ENCODE measurements at places on chromosomes 1 and 21.

- DNase-seq, result no peak
These were observed 44.2 kb downstream of the FAAH start for GRCh38 chr1:46438346-46438745.

DNA sequence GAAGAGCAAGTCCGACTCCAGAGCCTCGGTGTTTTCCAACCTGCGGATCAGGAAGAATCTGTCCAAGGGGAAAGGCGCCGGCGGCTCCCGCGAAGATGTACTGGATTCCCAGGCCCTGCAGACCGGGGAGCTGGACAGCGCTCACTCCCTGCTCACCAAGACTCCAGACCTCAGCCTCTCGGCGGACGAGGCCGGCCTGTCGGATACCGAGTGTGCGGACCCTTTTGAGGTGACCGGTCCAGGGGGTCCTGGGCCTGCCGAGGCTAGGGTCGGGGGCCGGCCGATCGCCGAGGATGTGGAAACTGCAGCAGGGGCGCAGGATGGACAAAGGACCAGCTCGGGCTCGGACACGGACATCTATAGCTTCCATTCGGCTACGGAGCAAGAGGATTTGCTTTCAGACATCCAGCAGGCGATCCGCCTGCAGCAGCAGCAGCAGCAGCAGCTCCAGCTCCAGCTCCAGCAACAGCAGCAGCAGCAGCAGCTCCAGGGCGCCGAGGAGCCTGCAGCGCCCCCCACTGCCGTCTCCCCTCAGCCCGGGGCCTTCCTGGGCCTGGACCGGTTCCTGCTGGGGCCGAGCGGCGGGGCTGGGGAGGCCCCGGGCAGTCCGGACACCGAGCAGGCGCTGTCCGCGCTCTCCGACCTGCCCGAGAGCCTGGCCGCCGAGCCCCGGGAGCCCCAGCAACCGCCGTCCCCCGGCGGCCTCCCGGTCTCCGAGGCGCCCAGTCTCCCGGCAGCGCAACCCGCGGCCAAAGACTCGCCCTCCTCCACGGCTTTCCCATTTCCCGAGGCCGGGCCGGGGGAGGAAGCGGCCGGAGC is 827 bp downstream of the FMN2 start:
- DNase-seq, result no peak

DNA sequence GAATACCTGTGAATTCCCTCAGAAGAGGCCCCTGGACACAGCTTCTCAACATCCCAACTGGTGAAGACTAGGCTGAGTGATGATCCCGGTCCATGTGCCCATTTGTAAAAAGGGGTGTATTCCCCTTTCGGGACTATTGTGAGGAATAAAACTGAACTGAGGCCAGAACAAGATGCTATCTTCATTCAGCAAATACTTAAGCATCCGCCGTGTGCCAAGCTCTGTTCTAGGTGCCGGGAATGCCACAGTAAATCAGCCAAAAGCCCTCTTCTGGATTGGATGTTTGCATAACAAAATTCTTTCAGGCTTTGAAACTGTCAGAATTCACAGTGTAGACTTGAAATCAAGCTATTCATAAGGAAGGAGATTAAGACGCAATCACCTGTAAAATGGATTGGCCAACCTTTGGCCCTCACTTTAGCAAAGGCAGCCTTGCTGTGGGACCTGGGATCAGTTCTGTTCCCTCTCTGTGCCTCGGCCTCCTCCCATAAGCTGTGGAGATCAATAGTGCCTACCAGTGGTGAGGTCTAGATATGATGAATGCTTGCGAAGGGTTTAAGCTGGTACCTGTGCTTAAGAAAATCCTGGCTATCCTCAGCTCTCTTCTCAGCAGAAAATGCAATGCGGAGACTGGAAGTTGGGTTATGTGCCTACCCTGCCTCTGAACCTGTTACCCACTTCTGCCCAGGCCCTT is 1.8 kb downstream of the ALPL start:
- DNase-seq, result no peak

DNA sequence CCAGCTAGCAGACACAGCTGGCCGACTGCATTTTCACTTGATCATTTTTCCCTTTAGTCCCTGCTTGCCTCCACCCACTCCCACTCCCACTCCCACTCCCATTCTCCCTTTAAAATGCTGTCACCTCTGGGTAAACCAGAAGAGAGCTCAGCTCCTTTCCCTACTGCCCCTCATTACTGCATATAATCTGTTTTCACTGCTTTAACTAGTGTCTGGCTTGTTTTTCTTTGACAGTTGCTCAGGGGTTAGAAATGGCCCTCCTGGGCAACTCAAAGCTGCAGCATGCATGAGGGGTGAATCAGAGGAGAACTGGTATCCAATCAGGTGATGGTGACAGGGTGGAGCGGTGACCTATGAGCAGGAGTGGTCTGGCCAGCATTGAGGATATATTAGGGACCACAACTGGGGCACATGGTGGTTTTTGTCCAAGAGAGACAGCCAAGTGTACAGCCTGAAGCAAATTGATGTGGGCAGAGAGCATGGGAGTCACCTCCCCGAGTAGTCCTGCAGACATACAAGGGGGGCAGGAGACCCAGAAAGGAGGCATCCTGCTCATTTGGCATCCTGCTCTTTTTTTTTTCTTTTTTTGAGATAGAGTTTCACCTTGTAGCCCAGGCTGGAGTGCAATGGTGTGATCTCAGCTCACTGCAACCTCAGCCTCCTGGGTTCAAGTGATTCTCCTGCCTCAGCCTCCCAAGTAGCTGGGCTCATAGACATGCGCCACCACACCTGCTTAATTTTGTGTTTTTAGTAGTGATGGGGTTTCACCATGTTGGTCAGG is 42.6 kb upstream of the SRSF10 start:
- no peak for DNase-seq

- no peak for DNase-seq
These were observed 260.0 kb downstream of the FMN2 start for GRCh38 chr1:240351690-240352089.

DNA sequence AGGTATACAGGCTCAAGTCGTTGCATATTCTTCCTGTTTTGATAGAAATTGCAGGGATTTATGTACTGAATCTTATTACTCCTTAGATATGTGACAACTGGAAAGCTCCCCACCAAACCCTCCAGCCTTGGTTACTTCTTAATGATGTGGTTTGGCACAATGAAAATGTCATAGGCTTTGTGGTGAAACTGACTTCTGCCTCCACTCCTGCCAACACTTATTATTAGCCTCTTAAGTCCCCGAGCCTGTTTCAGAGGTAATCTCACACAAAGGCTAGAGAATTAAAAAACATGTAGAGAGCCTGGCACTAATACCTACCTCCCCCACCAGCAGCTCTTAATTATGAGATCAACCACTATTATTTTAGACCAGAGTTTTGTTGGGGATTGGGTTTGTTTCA is 4.2 kb downstream of the COX20 start:
- no peak for DNase-seq

GRCh38 chr1:85838238-85838637 is 130.0 kb upstream of the ZNHIT6 start:
- no peak for DNase-seq

DNA sequence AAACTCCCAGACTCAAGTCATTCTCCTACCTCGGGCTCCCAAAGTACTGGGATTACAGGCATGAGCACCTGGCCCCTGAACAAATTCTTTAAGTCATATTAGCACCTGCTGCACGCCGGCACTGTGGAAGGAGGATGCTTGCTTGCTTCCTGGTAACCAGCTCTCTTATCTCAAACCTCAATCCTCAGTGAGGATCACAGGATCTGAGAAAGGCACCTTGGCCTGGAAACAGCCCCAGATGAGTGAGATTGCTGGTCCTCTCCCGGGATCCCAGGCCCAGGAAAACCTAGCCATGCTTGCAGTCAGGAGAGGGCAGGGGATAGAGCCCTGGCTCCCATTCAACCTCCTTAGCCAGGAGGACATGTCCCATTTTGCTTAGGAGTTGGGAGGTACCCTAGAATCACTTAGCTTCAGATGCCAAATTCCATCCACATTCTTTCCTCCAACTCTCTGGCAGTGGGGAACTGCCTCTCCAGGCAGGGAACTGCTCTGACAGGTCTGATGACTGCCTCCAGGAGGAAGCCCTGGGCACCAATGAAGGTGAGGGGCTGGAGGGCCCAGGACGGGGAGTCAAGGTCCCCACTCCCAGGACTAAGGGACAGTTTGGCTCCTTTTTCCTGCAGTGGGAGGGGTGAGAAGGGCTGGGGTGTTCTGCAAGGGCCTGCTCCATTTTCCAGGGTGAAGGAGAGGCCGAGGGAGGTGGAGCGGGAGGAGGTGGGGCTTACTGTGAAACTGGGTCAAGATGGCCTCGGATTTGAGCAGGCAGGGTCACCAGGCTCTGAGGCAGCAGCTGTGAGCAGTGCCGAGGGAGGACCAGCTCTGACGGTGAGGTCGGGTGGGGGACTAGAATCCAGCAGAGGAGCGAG is 9.5 kb downstream of the GPR37L1 start:
- DNase-seq, result no peak

GRCh38 chr1:78224861-78225552 is 179.2 kb downstream of the GIPC2 start:
- no peak for DNase-seq

DNA sequence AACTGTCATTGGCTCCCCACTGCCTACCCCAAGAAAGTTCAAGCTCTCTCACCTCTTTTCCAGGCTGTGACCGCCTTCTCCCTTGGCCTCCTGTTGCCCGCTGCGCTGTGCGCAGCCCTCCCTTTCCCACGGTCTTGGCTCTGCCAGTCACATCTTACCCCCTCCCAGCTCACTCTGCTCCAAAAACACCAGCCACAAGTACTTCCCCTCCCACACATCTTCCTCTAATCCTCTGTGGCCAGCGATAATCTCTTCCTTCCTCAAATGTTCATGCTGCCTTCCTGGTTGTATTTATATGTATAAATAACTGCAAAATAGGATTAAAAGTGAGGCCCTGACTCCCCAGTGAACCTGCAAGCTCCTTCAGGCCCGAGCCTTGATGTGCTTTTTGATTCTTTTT is 81.8 kb downstream of the AJAP1 start:
- no peak for DNase-seq

DNA sequence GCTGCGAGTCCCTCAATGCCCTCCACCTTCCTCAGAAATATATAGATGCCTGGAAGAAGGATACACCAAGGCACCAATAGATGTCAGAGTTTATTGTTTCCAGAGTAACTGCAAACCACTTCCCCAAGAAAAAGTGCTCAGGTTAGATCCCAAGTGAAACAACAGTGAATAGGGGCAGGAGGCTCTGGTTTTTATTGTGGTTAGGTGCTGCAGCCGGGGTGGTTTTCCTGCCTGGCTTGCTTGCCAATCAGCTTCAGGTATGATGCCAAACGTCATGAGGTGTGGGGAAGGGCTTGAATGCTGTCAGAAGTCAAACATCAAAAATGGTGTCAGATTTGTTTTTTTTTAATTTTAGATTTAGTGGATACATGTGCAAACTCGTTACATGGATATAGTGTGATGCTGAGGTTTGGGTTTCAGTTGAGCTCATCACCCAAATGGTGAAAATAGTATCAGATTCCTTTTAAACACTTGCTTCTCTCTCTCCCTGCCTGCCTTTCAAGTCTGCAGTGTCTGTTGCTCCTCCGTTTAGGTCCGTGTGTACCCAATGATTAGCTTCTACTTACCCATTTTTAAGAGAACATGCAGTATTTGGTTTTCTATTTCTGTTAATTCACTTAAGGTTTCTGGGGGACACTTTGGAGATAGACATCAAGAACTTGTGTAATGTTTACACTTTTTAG is 1317.0 kb downstream of the MRPL39 start:
- DNase-seq, result no peak

GRCh38 chr1:13451399-13451965 is 41.2 kb downstream of the PRAMEF20 start:
- DNase-seq, result no peak

DNA sequence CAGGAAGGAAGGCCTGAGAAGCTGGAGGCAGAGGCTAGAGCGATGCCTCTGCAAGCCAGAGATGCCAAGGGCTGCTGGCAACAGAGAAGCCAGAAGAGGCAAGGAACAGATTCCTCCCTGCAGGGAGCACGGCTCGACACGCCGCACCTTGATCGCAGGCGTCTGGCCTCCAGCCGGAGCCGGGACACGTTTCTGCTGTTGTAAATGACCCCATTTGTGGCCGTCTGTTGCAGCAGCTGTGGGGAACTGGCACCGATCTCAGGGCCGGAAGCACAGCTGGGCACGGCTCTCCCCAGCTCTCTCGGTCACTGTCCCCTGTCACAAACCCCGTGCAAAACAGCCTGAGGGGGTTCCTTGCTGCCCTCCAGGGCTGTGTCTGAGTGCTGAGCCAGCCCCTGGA is 59.6 kb downstream of the SIK1 start:
- no peak for DNase-seq

DNA sequence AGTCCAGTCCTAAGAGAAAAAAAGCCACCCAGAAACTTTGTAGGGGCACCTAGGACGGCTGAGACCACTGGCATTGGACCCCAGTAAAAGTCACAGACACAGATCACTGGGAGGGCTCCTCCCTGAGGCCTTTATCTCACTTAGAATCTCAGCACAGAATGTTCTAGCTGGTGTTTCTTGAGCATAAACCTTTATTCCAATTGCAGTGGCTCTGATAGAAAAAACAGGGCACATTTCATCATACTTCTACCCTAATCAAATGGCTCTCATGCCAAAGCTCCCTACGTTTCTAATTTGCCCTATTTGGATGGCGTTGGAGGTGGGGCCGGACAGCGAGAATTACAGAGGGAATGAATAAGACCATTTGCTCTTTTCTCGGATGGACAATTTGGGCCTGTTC is 53.8 kb downstream of the NGF start:
- no peak for DNase-seq

- DNase-seq, result no peak
These were observed 1.3 kb upstream of the LMOD1 start for GRCh38 chr1:201947697-201948008.

- DNase-seq, result no peak
These were observed 13.1 kb upstream of the DUSP12 start for GRCh38 chr1:161736335-161736969.

GRCh38 chr21:18164933-18165332 is 79.7 kb upstream of the CHODL start:
- DNase-seq, result no peak

- DNase-seq, result no peak
These were observed 22.1 kb downstream of the CLIC4 start for GRCh38 chr1:24767351-24767750.

- no peak for DNase-seq
These were observed 492 bp downstream of the FOXO6 start for GRCh38 chr1:41361495-41362356.

GRCh38 chr1:100322436-100323211 is 29.7 kb upstream of the CDC14A start:
- DNase-seq, result no peak

DNA sequence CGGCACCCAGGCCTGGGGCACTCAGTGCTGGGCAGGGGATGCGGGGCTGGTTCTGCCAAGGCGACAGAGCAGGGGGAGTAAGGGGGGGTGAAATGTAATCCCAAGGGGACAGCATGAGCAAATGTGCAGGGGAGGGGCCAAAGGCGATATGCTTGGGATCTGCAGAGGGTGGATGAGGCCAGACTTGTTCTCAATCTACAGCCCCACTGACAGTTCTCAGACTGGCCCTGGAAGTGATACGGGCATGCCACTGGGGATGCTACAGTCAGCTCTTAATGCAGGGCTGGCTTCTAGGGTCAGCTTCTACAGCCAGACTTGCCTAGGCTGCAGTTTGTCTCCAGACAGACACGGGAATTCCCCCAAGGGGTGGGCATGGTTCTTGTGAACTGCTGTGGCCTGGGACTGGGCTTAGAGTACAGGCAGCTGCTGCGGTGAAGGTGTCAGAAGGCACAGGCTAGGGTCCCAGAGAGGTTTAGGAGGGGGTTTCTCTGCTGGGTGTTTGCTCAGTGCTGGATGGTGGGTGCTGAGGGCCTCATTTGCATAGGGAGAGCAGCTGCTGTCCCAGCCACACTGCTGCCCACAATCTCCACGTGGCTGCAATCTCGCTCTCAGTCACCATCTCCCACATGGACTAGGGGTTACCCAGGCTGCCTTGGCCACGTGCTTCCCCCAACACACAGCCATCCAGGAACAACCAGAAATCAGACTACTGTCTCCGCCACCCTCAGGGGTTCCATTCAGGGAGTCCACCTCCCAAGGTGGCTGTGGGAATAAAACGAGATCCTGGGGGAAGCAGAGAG is 190.1 kb downstream of the HIVEP3 start:
- DNase-seq, result no peak

All from stimulated activated CD4-positive, alpha-beta T cell treated with anti-CD3 and anti-CD28 coated beads, Interleukin-1b, Interleukin-23, amount 100 ng/mL, for 1 hour (primary cell).